ENCODE measurements at places on chromosomes 7 and 10.

DNA sequence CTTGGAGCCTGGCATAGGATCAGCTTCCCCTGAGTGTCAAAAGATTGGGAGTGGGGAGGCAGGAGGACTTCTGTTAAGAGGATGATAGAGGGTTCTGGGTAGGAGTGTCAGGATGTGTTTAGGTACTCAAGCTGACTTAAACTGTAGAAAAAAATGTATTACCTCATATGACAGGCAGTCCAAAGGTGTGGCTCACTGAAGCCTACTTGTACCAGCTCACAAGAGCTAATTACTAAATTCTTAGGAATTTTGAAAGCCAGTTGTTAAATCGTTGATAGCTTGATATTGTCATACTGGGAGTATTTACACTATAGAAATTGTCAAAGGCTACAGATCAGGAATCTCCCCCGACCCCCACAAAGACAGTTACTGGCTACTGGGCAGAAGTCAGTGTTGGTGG, 32.1 kb downstream of the FAS start:
- peak; percentile 12 for DNase-seq

GRCh38 chr7:128827248-128827958, 2.8 kb upstream of the FLNC start:
- DNase-seq = peak; percentile 80

- DNase-seq = peak; percentile 75
These were observed at the start of gene FASTK for GRCh38 chr7:151080522-151081169. TSS of gene FASTK (minus strand) at chr7:151080809. CDS start at chr7:151080766, 43 bp downstream.

- no peak for DNase-seq
These were observed 9.9 kb downstream of the PRKAG2 start for GRCh38 chr7:151866761-151867655.

- peak; percentile 60 for DNase-seq
These were observed 86.2 kb upstream of the DYNC1I1 start for GRCh38 chr7:95686109-95686508.

DNA sequence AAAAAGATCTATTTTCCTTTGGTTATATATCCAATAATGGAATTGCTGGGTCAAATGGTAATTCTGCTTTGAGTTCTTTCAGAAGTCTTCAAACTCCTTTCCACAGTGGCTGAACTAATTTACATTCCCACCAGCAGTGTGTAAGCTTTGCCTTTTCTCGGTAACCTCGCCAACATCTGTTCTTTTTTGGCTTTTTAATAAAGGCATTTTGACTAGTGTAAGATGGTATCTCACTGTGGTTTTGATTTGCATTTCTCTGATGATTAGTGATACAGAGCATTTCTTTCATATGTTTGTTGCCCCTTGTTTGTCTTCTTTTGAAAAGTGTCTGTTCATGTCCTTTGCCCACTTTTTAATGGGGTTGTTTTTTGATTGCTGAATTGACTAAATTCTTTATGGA, 285.0 kb downstream of the MALRD1 start:
- DNase-seq = no peak

Data from urothelium cell line (cell line).